ENCODE measurements at places on chromosomes 7 and 10. TPM values are rescaled to one million over a fixed set of nuclear protein-coding genes. Genes with fewer than 3 reads are reported as not detected.

- no peak for DNase-seq
These were observed 426.9 kb downstream of the LRMDA start for GRCh38 chr10:75858339-75858738.

- peak; percentile 38 for DNase-seq
These were observed 538 bp downstream of the TFAM start for GRCh38 chr10:58385784-58386112.

DNA sequence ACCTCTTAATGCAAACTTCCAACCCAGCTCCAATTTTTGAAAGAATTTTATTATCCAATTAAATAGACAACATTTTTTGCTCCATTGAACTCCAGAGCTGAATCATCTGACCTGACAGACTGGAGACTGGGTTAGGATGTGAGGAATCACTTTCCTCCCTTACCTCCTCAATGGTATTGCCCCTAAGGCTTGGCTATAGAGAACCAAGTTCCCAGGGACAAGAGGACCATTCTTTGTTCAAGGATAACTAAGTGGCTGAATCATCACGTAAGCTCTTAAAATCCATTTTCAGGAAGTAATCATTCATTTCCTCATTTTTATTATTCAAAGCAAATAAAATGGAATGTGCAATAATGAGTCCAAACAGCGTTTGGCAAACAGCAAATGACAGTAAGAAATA is 335.1 kb downstream of the GATA3 start:
- peak; percentile 24 for DNase-seq

DNA sequence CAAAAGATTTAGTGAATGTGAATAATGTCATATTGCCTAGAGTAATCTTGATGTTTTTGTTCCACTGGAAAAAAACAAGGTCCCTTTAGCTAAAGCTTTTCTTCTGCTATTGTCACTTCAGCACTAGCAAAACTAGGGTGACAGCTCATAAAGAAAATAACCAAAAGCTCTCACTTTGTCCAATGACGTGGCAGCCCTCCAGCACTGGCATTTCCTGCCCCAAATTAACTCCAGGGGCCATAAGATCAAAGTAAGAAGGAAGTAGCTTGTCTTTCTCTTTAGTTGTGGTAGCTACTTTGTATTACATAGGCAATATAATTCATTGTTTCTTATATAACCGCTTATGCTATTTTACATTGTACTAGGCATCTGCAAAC is 47.3 kb downstream of the LRRN3 start:
- peak; percentile 38 for DNase-seq

DNA sequence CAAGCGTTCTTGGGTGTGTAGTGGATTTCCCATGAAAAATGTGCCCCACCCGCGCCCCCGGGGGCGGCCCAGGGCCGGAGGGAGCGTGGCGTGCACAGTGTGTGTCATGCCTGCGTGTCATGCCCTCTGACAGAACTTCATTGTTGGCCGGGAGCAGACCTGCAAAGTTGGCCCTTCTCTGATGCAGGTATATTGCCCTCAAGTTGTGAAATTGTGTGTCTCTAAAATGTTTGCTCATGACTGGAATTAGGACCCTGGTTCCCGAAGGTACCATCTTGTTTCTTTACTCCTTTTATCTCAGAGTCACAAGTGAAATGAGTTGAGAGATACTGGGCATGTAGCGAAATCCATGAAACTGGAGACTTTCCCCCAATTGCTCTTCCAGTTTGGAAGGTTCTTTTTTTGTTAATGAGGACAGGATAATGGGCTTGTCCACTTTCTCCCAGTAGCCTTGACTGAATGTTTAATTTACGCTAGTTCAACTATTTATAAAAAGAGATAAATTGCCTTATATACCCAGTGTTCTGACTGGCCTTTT is 26.2 kb downstream of the ADK start:
- DNase-seq = peak; percentile 44

GRCh38 chr7:83365746-83366145 is 203.1 kb upstream of the PCLO start:
- DNase-seq = peak; percentile 9

DNA sequence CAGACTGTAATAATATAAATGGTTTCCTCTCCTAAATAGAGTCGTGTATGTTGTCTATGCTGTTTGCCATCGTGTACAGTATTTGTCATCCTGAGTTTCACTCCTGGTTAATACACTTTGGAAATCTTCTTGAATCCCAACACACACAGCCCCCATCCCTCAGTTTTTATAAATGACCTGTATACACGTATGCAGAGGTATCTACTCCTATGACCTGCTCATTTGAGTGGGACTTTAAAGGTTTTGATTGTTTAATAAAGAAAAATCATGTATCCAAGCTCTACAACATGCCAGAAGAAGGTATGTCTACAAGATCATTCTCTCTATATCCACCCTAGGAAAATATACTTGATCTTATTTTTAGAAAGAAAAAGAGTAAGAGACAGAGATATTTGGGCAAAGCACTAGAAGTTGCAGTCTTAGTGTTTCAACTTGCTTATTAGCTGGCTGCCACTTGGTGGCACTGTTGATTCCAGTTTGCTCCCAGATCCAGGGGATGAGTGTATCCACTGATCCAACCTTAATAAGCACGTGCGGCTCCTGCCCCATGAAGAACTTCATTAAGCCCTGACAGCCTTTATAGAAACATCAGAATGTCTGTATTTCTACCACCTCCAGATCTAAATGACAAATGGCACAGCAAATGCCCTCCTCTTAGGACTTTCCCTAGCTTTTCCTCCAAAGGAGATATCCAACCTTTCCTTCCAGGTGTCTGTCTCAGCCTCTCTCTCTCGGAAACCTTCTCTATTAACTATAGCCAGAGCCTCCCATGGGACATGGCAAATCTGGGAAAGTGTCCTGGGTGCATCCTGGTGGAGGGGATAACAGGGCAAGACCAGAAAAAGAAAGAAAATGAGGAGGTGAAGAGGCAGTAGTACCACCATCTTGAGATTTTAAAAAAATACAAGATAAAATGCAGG is 181.6 kb upstream of the NEBL start:
- peak; percentile 65 for DNase-seq

- DNase-seq = no peak
These were observed 98.8 kb upstream of the ZNF722 start for GRCh38 chr7:63899691-63900393.

DNA sequence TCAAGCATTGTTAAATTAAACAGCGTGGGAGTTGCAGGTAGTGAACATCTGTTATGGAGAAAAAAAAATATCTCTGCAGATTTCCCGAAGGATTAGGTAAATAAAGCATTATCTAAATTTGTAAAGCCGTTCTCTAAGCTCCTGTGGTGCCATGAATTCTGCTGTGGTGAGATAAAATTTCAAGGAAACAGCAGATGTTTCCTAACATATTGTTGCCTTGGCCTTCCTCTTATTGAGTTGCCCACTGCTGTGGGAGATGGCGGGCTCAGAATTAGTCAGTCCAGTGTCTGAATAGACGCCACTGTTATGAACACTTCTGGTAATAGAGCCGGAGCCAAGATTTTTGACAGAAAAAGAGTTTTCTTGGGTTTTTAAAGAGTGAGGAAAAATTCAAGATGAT is 82.6 kb upstream of the ELMO1 start:
- peak; percentile 28 for DNase-seq

DNA sequence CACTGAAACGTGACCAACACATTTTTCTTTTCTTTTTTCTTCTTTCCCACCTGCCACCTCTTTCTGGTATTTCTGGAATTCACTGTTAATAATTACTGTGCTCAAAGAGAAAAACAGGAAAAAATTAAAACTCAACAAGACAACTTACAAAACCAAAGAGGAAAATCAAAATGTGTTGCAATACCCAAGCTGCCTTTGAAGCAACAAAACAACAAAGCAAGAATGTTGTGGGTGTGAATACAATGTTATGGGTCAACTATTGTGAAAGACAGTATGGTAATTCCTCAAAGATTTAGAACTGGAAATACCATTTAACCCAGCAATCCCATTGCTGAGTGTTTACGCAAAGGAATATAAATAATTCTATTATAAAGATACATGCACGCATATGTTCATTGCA is 415.1 kb downstream of the GFRA1 start:
- no peak for DNase-seq

The EPHA1 gene
- under 0.01 TPM for total RNA-seq

The AQP1 gene
- 6.6 TPM for total RNA-seq

The LIPJ gene
- total RNA-seq = not detected

All from dermis microvascular lymphatic vessel endothelial cell (primary cell).